ENCODE measurements at places on chromosomes 1 and 21.

DNA sequence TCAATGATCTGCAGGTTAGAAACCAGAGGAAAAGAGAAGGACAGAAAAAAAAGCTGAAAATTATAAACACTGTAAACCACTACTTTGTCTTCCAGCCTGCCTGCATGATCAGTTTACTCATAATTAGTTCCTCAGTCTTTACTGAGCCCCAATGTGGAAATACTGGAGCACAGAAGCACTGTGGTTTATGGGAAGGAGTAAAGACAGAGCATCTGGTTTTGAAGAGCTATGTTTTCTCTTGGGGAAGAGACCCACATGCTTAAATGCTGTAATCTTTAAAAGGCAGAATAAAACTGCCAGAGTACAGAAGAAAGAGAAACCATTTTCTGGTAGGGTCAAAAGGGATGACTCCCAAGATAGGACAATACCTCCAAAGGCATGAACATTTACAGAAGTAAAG lies 159.0 kb upstream of the ZNHIT6 start:
- no peak for DNase-seq

DNA sequence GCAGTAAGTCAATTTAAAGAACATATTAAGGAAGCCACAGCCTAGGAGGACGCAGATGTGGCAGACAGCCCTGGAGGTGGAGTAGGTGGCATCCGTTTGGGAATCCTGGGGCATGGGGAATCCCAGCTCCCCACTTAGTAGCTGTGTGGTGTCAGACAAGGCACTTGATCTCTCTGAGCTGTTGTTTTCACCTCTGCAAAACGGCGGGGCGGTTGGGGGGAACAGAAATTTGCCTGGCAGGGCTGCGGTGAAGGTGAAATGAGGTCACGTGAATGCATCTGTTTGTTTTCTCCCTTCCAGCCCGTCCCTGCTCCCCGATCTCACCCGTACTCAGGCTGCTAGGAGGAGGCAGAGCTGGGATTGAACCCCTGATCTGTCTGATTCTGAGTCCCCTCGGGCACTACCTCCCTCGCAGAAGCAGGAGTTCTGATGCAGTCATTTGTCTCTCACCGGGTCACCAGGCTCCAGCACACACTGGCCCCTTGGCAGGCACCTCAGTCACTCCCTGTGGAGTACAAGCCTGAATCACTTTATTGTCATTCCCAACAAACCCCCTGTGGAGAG lies 2.2 kb upstream of the LAPTM5 start:
- peak; percentile 44 for DNase-seq

DNA sequence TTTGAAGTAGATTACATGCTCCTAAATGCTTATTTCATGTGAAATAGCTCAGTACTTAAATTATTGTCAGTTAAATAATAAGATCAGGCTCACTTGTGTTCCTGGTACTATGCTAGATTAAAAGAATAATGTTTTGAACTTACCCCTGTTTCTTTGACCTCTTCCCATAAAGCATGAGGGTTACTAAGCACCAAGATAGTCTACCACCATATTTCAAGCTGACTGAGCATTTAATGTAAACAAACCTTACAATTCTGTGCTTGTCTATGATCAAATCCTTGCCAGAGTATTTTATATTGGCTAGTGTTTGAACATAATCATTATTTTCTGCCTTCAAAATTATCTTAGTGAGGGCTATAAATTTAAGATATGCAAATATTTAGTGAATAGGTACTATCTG lies 98.1 kb downstream of the LHX9 start:
- DNase-seq = no peak

DNA sequence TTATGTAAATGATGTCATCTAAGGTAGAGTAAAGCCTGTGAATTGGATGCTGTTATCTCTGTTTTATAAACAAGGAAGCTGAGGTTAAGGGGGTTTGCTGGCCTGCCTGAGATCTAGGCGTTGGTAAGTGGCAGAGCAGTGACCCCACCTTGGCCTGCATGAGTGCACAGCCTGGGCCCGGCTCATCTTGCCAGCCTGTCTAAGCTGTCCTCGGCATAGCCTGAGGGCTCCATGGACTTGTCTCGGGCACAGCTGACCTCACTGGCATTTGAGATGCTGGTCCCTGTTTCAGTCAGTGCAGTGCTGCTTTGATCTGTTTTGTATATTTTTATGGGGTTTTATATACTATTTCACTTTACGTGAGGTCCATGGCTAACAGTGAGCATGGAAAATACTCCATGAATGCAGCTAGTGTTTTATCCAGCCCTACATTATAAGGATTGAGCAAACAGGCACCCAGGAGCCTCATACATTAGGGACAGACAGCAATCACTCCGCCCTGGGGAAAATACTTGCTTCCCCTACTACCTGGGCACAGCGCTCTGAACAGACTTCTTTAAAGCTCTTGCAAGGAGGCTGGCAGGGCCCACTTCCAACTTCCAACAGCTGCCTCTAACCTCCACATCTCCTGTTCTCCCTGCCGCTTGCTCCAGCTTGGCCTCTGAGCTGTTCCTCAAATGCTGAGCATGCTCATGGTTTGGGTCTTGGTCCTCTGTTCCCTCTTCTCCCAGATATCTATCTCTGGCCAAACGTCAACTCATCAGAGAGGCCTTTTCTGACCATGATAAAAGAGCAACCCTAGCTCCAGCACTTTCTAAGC lies 150.6 kb upstream of the HMGB4 start:
- no peak for DNase-seq

DNA sequence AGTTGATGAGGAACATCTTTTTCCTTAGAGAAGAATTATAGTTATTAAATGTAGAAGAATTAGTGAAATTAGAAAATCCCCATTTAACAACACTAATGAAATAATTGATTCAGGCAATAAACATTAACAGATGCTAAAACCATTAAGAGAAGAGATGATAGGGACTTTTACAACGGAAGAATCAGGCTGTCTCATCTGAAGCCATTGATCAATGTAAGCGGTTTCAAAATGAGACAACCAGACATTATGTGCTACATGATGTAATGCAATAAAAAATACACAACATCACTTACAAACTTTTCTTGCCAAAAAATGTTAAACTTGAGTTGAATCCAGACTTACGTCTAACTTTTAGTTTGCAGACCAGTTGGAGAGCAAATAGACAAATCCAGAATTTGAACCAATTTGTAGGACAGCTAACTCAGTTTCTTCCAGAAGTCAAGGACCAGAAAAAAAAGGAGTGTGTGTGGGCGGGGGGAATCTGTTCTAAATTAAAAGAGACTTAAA lies 165.4 kb upstream of the DPT start:
- no peak for DNase-seq

DNA sequence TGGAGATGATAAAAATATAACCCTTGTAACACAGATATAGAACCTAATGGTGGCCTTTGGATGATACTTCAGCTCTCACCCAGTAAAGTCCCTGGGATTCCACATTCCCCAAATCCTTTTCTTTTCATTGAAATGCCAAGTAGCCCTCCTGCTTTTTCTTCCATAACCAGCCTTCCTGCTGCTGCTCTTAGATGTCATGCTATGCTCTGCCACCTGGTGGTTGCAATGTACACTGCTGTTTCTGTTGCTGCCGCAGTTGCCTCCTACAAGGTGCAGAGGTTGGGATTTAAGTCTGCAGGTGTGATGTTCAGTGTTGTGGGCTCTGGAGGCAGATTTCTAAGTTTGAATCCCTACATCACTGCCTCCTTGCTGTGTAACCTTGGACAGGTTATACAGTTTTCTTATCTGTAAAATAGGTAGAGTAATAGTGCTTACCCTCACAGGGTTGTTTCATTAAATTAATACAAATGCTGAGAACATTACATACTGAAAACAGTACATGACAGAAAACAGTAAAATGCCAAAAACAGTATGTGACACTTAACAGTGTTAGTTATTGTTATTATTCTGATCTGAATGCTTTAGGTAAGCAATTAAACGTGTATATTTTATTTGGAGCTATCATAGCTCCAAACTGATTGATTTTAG lies 64.3 kb downstream of the CAMSAP2 start:
- DNase-seq = peak; percentile 37

DNA sequence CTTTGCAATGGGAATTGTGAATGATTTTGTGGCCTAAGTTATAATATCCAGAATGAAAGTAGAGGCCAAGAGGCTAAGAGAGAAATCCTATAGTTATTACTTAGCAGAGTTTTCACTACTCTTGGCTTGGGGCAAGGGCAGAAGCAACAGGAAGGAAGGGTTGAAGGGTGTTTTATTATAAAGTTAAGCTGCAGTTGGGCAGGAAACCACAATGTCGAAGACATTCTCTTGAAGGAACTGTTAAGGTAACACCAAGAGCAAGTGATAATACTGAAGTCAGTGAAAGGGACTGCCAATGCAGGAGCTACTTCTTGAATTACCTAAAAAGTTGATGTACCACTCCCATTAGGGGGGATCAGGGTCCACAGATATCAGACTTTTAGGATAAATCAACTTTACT lies 8.3 kb downstream of the XCL2 start:
- DNase-seq = peak; percentile 51
